CD8-positive, alpha-beta T cell (primary cell): ENCODE measurements at places on chromosomes 3 and 15.
A peak's percentile ranks its signal among the peaks of the same experiment; 100 is the strongest.

DNA sequence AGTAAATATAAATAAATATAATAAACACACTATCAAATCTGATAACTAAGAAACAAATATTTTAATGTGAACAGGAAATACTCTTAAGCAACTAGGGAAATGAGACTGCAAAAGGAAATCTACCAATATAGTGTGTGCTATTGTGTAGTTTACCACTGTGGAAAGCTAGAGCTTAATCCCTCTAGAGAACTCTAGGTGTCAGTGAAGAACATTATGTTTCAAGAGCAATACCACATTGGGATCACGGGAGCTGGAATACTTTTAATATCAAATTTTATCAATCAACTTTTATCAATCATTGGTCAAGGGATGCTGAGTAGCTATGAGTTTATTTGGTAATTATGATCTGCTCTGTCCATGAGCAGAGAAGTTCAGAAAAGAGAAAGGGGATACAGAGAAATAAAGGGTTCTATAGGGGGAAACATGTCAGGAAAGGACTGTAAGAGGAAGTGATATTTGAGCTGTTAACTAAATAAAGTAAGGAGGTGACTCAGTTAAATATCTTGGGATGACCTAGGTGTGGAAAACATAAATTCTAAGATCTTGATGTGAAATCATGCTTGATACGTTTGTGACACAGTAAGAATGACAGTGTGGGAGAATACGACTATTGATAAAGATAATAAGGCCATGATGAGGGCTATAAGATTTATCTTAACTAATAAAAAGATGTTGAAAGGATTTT lies 762.2 kb upstream of the ALCAM start:
- DNase-seq = no peak

GRCh38 chr3:177889161-177889560 lies 647.1 kb upstream of the KCNMB2 start:
- no peak for DNase-seq

GRCh38 chr15:71508081-71508682 lies 302.2 kb upstream of the NR2E3 start:
- no peak for DNase-seq

DNA sequence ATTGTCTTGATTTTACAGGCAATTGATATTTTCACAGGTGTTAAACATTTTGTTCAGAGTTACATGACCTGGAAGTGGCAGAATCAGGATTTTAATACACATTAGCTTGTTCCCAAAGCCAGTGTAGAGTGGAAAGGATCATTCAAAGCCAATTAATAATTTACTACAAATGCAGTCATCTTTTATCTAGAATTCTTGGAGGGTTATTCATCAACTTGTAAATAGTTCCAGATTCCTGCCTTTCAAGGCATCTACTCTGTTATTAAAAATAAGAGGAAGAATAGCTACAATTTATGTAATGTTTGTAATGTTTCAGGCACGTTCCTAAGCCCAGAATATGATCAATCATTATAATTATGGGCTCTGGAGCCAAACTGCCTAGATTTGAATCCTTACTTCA lies 358.5 kb downstream of the ZNF385D start:
- DNase-seq = no peak

DNA sequence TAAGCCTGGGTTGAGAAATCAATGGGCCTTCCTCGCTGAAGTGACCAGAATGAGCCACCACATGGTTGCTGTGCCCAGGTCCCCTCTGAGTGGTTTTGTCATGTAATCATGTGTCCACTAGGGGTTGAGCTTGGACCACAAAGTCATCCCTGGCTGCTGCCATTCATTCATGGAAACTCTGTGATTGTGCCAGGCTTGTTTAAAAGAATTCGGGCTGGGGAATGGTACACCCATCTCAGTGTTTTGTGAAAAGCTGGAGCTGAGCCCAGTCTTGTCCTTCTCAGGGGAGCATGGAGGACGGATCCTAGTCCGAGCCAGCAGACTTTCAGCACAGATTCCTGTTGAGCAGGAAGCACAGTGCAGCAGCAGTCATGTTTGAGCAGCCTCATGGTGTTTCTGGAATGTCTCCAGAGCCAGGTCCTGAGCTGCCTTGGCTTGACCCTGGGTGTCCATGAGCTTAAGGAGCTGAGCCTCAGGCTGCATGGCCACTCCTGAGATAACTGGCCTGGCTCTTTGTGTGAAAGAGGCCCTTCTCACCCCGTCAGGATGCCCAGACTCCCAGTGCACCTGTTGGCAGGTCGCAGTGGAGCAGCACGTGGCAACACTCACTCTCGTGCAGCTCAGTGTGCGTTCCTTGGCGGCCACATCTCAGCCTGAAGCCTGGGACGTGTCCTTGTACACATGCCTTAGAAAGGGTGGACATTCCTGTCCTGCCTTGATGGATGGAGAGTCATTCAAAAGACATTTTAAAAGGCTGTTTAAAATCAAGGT lies 260.3 kb upstream of the TPM1 start:
- DNase-seq = no peak

DNA sequence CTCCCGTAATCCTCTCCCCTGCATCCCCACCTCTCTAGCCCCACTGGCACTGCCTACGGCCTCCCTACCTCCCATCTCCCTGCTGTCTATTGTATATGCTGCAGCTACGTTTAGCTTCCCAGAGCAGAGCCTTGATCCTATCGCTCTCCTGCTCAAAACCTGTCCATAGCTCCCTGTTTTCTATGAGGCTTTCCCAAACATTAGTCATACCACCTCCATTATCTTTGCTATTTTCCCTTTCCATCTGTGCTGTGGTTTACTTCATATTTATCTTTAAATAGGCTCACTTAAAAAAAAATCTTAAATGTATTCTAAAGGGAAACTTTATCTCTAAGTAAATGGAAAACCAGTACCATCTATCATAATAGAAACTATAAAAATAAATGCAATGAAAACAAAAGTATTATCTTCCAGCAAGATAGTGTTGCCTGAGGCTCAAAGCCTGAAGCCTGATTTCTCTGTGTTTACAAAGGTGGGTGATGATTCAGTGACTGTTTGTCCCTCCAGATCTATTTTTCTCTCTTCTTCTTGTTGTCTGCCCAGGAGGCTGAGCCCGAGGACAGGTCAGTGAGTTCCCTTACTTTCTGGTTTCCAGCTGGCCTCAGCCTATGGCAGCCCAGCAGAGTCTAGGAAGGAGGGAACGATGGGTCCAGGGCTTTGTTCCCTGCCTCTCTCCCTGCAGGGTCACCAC lies 397.1 kb upstream of the CFAP20DC start:
- no peak for DNase-seq

DNA sequence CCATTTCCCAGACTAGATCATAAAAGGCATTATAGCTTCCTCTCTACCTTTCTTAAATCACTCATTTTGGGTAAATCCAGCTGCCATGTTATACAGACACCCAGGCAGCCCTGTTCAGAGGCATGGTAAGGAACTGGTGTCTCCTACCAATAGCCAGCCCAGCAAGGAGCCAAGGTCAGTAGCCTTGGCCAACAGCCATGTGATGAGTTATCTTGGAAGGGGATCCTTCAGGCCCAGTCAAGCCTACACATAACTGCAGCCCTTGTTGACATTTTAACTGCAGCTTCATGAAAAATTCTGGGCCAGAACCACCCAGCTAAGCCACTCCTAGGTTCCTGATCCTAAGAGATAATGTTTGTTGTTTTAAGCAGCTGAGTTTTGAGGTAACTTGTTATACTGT lies 29.0 kb upstream of the ZMAT3 start:
- no peak for DNase-seq

DNA sequence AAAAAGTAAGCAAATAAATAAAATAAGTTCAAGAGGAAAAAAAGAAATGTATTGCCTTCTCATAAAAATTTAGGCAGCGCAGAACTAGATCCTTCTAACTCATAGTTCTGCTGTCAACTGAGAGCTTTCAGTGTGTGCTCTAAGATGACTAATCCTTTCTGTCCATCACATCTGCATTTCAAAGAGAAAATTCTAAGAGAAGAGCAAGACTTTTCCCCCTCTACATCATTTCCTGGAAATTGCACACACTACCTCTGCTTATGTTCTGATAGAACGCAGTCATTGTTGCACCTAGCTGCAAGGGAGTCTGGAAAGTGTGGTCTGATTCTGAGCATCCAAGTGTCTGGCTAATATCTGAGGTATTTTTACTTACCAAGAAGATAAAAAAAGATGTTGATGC lies 39.6 kb upstream of the SLCO3A1 start:
- no peak for DNase-seq

GRCh38 chr15:99704444-99704838 lies 28.8 kb downstream of the LYSMD4 start:
- peak; percentile 19 for DNase-seq
